Spleen (tissue), 13 donors: ENCODE measurements at places on chromosomes 4 and X.

DNA sequence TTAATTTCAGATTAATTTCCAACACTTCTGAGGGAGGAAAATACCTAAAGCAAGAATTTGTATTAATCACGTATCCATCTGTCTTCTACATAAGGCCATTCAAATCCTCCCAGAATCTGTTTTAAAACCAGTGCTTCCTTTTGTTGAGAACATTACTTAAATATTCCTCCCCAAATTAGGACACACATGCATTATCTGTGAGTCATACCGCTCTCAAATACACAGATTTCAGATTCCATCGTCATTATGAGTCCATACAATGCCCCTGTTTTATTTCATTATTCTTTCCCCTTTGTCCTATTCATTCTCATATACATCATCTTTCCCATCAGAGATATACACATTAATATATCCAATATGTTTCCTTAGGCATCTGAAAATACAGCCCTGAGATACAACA lies 57.3 kb upstream of the PRSS12 start:
- DNase-seq: no peak

DNA sequence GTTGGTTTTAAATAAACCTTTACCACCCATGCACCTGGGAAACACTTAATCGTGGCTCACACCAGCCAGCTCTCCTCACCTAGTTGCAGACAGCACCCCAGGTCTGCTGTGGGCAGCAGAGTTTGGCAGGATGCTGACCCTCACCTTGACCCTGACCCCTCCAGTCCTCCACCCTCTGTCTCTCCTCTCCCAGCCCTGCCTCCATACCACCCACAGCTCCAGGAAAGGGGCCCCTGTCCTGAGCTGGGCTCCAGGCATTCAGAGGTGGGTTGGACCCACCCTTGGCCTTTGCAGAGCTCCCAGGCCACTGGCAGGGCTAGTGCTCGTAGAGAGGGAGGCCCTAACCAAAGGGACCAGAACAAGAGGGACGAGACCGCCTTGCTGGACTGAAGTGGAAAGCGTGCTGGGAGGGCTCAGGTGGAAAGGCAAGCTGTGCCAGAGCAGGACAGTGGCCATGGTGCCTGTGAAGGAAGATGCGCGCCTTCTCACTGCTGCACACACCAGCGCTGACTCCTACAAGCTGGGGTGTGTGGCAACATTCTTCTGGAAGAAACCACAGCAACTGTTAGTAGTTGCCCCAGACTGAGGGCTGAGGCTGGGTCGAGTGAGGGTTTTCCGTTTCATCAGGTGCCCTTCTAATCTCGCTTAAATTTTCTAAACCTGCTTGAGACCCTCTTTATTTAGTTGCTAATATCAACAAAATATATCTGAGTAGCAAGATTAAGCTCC lies 10.7 kb upstream of the S100P start:
- no peak for DNase-seq

DNA sequence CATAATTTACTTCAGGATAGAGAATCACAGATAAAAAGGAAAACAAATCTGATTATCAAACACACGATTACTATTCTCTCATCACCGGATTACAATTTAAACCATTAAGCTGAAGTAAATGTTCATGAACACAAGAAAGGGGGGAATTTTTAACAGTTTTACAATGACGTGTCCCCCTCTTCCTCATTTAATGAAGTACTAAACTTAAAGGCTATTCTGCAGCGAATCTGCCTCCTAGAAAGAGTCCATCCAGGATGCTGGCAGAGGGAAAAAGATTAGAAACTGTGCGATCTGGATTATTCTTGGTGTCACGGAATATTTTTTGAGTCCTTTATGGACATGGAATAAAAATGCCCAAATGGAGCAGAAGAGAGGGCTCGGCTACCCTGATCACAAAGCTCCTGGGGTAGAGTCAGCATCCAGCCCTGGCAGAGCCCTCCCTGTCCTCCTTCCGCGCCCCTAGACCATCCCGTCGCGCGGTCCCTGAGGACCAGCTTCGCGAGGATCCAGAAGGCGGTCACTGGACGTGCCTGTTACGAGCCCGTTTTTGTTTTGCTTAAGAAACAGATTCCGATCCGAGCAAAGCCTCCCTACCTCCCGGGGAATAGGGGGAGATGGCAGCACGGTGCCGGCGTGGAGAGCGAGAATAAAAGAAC lies 1.2 kb downstream of the ELF2 start:
- no peak for DNase-seq

GRCh38 chr4:36841583-36842326 lies 402.8 kb upstream of the NWD2 start:
- no peak for DNase-seq

DNA sequence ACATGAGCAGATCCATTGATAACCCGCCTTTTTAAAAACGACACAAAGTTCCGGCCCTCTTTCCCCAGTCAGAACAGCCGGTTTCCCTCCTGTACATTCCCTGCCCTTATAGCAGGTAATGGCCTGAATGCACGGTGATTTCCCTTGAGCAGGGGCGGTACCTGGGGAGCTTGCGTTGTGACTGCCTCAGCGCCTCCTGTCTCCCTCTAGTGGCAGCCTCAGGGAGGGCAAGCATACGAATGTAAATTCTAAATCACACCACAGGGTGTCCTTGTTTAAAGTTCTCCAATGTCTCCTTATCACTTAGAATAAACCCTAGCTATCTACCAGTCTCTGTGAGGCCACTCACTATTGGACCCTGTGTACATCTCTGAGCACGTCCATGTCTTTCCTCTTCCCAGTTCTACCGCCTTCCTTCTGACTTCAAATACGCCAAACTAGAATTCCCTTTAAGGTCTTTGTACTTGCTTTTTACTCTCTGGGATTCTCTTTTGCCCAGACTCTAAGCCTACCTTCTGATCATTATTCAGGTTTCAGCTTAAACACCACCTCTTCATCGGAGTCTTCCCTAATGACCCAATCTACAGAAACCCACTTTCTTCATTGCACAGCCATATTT lies 18.4 kb upstream of the LDB2 start:
- DNase-seq: peak; percentile 81

- DNase-seq: no peak
These were observed 1408.0 kb downstream of the PCDH18 start for GRCh38 chr4:136124251-136124745.

- no peak for DNase-seq
These were observed 91.2 kb downstream of the ABLIM2 start for GRCh38 chr4:8067274-8067936.

- DNase-seq: peak; percentile 69
These were observed 155.7 kb downstream of the SNCA start for GRCh38 chr4:89681219-89681618.

- no peak for DNase-seq
These were observed 21.7 kb downstream of the CLOCK start for GRCh38 chr4:55524844-55525571.

- no peak for DNase-seq
These were observed 99.6 kb downstream of the ADAM29 start for GRCh38 chr4:175017751-175018150.

DNA sequence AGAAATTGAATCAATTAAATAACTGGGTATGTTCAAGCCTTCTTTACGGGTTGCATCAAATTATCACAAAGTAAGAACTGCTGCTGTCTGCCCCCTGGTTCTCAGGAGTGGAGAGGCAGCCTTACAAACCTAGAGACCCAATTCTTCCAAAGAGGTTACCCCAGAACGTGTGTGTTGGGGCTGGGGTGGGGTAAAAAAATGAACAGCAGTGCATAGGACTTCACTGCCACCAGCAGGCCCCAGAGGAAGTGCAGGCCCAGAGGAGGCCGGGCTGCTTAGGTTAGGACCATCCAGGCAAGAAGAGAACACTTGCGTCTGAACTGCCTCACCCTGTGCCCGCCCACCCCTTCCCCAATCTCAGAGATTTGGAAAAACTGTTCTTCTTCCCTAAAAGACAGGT lies 1.5 kb upstream of the NWD2 start:
- DNase-seq: no peak

DNA sequence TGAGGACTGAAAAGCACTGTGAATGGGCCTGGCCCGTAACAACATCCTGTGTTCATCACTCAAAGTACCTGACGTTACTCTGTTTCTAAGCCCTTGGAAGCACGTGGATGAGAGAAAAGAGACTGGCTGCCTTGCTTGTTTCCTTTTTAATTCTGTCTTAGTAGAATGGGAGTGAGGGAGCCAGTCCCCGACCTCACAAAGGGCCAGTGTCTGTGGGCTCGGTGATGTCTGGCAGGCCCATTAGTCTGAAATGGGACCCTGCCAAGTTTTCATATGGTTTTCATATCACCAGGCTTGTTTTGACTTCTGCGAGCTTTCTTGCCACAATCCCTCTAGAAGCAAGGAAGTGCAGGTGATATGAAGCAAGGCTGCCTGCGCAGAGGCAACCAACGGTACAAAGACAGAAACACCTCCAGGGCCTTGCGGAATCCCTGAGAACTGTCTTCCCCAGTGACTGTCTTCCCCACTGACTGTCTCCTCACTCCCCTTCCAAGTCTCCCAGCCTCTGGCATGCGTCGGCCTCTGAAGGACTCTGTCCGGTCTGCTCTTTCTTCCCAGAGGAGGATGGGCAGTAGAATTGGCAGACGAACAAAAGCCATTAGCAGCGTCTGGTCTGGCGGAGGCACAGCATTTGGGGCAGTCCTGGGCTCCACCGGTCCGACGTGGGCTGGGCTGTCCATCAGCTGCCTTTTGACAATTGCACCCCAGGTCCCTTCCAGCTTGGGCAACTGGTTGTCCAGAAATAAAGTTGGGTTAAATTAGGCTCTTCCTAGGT lies 20.2 kb upstream of the RASL11B start:
- no peak for DNase-seq

- DNase-seq: no peak
These were observed 4.9 kb downstream of the CXCL2 start for GRCh38 chr4:74093981-74094623.

DNA sequence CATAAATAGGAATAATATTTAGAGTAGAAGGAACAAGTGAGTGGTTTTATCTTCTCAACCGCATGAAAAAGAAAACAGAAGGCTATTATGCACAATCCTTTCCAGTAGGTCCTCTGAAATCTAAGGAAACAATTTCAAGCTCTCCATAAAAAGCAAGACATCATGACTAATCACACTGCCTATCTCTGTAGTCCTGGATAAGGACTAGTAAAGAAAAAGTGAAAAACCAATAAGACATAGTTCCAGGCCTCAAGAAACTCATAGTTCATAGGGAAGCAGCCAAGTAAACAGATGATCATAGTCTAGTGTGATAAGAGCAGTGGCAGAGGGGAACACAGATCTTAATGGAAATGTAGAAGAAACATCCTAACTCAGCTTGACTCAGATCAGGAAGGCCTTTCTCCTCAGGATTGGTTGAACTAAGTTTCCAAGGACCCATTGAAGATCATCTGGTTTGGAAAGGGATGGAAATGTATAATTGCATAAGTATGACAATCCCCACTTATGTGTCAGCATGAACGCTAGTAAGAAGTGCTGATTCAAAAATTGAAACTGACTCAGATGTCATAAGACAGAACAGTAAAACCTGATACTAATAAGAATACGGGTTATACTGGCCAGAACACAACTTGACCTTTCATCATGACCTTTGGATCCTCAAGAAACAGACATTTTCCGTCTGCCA lies 155.3 kb downstream of the GRIA3 start:
- no peak for DNase-seq

- no peak for DNase-seq
These were observed 104.1 kb upstream of the BMP3 start for GRCh38 chr4:80926446-80926845.

DNA sequence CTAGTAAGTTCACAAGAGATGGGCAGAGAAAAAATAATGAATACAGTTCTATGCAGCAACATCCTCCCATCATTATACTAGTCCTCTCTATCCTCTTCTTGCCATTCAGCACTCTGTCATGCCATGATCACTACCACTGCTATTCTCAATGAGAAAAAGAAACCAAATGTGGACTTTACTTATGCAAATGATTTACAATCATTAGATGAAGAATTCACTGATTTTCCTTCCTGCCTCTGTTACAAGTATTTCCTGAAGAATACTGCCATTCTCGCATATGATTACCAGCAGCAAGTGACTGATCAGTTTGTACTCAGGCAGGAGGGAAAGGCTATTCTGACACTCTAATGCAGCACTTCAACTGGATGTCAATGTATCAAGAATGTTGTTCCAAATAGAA lies 50.3 kb downstream of the WDFY3 start:
- DNase-seq: no peak

DNA sequence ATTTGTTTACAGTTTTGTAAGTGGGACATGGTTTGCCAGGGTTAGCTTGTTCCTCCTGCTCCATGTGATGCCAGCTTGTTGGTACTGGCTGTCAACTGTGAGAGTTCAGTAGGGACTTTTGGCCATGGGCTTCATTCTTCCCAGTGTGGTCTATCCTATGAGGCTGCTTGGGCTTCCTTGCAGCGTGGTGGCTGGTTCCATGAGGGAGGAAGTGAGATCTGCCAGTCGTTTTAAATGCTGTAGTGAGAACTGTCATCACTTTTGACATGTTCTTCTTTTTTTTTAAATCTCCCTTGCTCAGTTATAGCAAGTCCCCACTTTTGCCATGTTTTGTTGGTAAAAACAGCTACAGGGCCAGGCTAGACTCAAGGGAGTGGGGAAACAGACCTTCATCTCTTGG lies 15.9 kb downstream of the NSD2 start:
- no peak for DNase-seq

- no peak for DNase-seq
These were observed 35.3 kb downstream of the SMS start for GRCh38 chrX:21975812-21976211.

GRCh38 chr4:139314047-139314800 lies 11.9 kb upstream of the NDUFC1 start:
- DNase-seq: no peak

- DNase-seq: no peak
These were observed 11.7 kb upstream of the PTTG2 start for GRCh38 chr4:37948542-37948941.

DNA sequence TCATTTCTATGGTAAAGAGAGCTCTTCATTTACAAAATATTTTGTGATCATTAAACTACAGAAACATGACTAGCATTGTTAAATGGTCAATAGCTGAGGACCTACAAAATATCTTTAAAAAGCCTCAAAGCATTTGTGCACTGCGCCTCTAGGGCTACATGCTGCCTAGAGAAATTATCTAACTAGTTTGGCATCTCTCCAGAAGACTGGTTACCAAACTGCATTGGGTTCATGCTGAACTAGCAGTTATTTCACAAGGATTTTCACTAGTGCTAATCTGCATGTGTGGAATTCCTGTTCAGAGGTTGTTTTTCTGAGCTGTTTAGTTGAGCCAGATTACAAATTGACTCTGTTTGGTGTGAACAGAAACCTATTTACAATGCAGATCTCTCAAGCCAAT lies 58.5 kb upstream of the PITX2 start:
- DNase-seq: no peak

GRCh38 chrX:84168095-84168494 lies 19.9 kb downstream of the RPS6KA6 start:
- no peak for DNase-seq

- no peak for DNase-seq
These were observed 3.2 kb downstream of the THAP9 start for GRCh38 chr4:82903737-82904136.
